ENCODE measurements at places on chromosomes 4 and X.
A peak's percentile ranks its signal among the peaks of the same experiment; 100 is the strongest.

DNA sequence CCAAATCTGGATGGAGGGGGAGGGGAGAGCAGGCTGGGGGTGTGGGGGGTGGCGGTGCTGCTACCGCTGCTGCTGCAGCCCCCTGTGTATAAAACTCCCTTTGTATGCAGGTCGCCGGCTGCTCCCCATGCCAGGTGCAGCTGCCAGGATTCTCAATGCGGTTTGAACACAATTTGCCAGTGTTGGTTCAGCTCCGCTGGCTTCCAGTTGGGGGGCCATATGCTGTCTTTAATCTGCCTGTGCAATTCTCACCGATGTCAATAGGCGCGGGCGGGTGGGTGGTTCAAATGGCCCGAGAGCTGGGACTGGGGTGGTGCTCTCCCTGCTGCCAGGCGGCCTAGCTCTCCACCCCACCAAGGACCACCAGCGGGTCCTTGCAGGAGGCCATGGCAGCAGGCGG lies 257.6 kb downstream of the BCOR start:
- no peak for DNase-seq

DNA sequence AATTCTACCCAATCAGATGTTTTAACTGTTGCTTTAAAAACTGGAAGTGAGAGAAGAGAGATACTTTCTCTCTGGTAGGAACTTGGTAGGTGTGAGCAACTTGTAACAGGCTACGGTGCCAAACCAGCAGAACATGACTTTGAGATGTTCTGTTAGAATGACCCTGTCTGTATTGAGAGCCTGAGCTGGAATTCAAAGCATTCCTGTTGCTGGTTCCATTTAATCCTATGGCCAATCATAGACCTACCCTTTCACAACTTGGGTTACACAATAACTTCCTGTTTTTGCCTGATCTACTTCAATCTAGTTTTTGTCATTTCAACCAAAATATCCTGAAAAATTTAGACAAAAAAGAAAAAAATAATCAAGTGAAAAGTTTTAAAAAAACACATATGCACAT lies 1.7 kb upstream of the PRRG1 start:
- peak; percentile 58 for DNase-seq

DNA sequence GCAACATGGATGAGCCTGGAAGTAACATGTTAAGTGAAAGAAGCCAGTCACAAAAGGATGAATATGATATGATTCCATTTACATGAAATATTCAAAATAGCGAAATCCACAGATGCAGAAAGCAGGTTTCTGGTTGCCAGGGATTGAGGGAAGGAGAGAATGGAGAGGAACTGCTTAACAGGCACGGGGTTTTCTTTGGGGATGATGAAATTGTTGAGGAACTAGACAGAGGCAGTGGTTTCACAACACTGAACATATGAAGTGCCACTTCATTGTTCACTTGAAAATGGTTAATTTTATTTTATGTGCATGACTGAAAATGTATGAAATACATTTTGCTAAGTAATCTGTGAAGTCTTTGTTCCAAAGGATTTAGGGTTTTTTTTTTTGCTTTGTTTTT lies 182.5 kb upstream of the TBL1X start:
- no peak for DNase-seq

DNA sequence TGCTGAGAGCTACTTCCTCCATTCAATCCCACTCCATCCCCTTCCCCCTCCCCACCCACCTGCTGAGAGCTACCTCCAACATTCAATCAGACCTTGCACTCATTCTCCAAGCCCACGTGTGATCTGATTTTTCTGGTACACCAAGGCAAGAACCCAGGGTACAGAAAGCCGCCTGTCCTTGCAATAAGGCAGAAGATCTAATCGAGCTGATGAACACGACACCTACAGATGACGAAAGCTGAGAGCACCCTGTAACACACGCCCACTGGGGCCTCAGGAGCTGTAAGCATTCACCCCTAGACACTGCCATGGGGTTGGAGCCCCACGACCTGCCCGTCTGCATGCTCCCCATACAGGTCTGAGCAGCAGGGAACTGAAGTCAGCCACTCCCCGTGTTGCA lies 58.3 kb downstream of the TRIML1 start:
- DNase-seq, result no peak

- DNase-seq, result no peak
Measured at GRCh38 chr4:106615961-106616360, 247.4 kb upstream of the GIMD1 start.

DNA sequence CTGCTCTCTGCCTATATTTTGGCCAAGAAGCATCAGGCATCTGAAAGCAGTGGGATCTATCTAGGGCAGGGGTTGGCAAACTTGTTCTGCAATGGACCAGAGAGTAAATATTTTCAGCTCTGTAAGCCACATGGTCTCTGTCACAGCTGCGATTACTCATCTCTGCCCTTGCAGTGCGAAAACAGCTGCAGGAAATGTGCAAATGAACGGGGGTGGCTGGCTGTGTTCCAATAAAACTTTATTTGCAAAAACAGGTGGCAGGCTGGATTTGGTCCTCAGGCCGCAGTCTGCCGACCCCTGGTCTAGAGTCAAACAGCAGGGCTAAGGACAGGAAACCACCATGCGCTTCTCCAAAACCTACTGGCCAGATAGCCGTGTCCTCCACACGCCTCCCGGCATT lies 48.6 kb downstream of the ACOX3 start:
- DNase-seq, result peak; percentile 58

- no peak for DNase-seq
Measured at GRCh38 chr4:1557221-1557597, 126.9 kb downstream of the FAM53A start.

Data from MCF 10A (cell line).